Stimulated activated CD8-positive, alpha-beta memory T cell treated with anti-CD3 and anti-CD28 coated beads, Interleukin-7, amount 100 ng/mL, for 1 hour (primary cell): ENCODE measurements at places on chromosomes 13 and 19.

DNA sequence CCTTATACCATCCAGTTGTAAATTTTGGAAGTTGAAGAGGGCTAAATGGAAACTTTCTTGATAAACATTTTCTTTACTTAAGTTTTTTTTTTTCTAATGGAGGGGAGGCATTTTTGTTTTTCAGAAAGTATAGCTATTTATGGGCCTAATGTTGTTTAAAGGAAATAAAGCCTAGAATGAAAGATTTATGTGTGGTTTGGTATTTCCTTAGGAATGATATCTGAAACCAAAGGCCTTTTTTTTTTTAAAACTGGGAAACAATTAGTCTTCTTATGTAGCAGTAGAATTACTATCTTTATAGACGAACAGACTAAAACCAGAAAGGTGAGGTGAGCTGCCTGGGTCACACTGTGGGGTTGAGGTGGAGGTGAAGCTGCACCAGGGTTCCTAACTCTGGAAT lies 80.1 kb downstream of the ESD start:
- no peak for DNase-seq

GRCh38 chr13:23289917-23290357 lies 109.2 kb downstream of the SGCG start:
- no peak for DNase-seq

GRCh38 chr19:7099597-7099921 lies 30.1 kb downstream of the ZNF557 start:
- no peak for DNase-seq

DNA sequence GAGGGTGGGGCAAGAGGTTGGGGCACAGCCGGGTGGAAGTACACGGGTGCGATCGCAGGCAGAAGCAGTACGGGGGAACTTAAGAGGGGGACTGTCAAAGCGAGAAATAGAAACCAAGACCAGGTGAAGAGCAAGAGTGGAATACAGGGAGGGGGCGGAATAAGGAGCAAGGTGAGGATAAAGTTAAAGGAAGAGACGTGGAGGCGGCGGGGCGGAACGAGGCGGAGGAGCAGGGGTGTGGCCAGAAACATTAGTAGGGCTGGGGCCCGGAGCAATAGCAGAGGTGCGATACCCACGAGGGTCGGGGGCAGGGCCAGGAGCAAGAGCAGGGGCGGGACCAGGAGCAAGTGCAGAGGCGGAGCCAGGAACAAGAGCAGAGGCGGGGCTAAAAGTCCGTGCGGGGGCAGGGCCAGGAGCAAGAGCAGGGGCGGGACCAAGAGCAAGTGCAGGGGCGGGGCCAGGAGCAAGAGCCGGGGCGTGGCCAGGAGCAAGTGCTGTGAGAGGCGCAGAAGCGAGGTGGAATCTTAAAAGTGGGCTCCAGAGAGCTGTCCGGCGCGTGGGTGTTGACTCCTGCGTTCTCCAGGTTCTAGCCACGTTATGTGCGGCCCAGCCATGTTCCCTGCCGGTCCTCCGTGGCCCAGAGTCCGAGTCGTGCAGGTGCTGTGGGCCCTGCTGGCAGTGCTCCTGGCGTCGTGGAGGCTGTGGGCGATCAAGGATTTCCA lies 1.2 kb downstream of the CATSPERG start:
- peak; percentile 87 for DNase-seq

DNA sequence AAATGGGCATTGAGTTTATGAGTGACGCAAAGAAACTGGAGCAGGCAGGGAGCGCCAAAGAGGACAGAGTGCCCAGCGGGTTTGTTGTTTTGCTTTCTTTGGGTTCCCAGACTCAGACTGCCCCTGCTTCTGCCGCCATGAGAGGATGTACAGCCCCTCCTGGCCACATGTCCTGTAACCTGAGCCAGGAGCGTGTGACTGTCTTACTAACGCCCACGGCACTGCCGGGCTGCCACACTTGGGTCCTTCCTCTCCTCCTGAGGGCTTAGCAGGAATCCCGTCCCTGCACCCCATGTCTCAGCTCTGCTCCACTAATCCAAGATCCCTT lies 80.5 kb downstream of the GPR12 start:
- DNase-seq = no peak

DNA sequence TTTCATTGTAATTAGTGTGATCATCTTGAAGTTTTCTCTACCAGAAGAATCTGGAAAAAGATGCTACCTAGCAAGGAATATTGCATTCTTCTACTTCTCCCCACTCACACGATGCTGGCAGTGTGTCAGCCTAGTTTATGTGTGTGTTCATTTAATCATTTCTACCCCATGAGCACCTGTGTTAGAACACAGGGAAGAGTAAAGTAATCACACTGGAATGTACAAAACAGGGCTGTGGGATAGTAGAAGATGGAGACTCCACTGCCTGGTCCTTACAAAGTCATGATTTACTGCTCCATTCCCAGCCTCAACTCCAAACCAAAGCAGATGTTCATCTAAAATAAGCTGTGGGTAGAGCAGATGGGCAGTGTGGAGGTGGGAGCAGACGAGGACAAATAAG lies 47.7 kb upstream of the RGCC start:
- DNase-seq = no peak

- no peak for DNase-seq
Observed at GRCh38 chr19:30446850-30447552, 74.8 kb downstream of the ZNF536 start.

- DNase-seq = no peak
Observed at GRCh38 chr19:55441319-55441691, 1.8 kb downstream of the SHISA7 start.

DNA sequence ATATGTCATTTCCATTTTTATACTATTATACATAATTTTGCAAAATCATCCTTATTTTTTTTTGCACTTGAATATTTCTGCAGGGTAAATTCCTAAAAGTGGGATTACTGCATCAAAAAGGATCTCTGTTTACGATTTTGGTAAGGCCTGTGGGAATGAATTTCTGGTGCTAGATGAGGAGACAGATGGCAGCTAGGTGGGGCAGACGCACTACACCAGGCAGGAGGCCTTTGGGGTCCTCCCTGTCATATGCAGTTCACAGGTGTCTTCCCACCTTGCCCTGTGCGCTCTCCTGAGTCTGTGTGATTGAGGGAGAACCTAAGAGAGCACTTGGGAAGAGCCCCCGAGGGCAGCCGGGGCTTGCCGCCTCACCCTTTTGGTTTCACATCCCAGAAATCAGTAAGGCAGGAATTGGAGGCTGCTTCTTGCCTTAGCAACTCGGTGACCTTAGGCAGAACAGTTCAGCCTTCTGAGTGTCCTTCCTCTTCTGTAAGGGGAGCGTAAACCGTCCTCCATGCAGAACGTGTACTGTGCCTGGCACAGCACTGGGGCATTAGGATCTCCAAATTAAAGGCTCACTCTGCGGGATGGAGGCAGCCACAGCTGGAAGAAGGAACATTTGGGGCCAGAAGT lies 13.4 kb upstream of the GJB2 start:
- no peak for DNase-seq

- no peak for DNase-seq
Observed at GRCh38 chr13:111112196-111112595, 2.9 kb upstream of the ARHGEF7 start.

- no peak for DNase-seq
Observed at GRCh38 chr13:91168386-91168711, 179.1 kb upstream of the MIR17HG start.

DNA sequence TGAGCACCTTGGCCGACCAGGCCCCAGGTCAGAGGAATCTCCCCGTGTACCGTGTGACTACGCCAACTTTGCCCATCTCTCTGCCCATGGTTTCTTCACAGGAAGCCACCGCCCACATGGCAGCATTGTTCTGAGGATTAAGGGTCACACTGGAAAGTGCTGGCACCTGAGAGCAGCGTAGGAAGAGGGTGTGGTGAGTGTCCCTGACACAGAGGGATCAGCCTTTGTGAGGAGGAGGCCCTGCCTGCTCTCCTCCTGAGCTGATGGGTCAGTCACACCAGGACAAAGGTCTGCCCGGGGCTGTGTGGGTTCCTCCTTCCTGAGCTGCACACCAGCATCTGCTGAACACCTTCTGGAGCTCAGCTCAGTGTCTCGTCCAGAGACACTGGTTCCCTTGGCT lies 32.2 kb upstream of the SLC15A1 start:
- DNase-seq = no peak

- no peak for DNase-seq
Observed at GRCh38 chr19:31408460-31409124, 59.4 kb upstream of the TSHZ3 start.

GRCh38 chr13:35496006-35496405 lies 19.5 kb upstream of the MAB21L1 start:
- no peak for DNase-seq

DNA sequence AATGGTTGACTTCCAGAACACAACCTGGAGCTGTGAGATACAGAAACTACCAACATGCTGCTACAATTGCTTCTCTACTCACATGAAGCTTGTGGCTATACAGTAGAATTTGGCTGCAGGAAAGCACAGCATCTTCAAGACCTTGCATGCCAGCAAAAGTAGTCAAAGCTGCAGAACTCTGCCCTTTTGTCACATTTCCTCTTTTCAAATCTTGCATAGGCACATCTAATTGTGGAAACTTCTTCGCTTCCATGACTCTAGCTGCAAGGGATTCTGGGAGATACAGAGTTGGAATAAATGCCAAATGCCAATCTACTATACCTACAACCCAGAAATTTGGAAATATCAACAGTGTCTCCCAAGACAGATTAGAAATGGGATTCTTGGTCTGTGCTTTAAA lies 462.2 kb downstream of the FOXO1 start:
- no peak for DNase-seq

DNA sequence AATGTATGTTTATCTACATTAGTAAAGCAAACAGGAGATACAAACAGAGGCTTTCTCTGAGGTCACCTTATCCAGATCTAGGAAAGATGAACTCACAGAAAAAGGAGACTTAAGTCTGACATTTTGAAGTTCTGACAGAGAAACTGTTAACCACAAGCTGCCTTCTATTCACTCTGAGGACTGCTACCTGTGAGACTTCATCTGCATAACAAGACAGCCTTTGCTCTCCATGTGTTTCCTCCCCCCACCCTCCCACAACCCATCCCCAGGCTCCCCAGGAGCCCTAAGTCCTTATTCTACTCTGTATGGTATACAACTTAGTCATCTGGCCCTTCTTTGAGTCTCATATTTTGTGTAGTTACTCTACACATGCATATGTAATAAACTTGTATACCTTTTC lies 699.0 kb downstream of the FGF9 start:
- no peak for DNase-seq

DNA sequence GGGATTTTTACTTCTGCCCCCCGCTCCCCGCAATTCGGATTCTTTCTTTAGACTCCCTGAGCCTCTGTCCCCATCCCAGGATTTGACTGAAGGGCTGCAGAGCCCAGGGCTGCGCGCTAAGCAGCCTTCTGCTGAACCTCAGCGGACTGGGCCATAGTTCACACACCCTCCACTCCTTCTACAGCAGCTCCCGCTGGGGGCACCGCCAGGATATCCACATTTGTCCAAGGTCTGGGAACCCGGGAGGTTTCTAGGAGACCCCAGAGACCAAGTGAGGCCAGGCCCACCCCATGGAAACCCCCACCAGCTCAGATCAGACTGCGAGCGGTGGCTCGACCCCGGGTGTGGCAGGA lies 463.3 kb downstream of the ITGBL1 start:
- DNase-seq = no peak

DNA sequence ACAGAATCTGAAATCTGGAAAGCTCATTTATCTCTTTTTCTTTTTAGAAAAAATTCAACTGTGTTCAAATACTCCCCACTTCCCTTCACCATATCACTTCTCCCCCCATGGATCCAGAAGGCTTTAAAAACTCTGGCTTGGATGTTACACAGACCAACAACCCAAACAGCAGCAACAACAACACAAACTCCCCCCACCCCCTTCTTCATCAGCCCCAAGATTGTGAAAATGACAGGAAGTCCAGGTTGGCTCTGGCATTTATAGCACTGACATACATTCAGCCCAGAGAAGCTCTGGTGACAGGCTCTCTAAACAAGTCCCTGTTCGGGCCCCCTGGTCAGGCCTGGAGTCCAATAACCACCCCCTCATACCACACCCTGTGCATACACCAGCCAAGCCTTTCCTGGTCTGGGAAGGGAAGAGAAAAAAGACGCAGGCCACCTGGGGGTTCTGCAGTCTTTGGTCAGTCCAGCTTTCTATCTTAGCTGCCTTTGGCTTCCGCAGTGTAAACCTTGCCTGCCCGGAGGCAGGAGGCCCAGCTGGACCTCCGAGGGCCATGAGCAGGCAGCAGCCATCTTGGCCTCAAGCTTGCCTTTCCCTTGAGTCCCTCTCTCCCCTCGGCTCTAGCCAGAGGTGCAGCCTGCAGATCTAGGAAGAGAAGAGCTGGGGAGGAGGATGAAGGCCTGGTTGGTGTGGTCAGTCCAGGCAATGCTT lies 6.8 kb downstream of the CDX2 start:
- DNase-seq = no peak

- peak; percentile 51 for DNase-seq
Observed at GRCh38 chr19:33177417-33177979, 16.6 kb upstream of the LRP3 start.

DNA sequence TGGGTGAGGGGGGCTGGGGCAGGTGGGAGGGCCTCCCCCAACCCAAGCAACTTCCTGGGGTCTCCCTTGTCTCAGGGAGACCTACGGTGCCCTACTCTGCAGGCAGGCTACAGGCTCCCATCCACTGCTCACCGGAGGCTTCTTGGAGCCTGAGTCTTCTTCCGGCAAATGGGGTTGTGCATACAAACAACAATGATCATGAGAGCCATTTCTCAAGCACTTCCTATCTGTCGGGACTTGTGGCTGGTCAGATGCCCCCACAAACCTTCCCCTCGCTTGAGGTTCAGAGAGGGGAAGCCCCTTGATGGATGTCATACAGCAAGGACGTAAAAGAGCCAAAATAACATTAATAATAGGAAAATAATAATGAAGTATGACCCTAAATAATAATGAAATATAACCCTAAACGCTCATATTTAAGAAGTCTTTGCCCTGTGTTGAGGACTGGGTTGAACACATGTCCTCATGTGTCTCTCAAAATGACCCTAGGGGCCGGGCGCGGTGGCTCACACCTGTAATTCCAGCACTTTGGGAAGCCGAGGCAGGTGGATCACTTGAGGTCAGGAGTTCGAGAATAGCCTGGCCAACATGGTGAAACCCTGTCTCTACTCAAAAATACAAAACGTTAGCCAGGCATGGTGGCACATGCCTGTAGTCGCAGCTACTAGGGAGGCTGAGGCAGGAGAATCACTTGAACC lies 727 bp downstream of the CD37 start:
- DNase-seq = no peak
